ENCODE measurements at places on chromosomes 16 and 17.

DNA sequence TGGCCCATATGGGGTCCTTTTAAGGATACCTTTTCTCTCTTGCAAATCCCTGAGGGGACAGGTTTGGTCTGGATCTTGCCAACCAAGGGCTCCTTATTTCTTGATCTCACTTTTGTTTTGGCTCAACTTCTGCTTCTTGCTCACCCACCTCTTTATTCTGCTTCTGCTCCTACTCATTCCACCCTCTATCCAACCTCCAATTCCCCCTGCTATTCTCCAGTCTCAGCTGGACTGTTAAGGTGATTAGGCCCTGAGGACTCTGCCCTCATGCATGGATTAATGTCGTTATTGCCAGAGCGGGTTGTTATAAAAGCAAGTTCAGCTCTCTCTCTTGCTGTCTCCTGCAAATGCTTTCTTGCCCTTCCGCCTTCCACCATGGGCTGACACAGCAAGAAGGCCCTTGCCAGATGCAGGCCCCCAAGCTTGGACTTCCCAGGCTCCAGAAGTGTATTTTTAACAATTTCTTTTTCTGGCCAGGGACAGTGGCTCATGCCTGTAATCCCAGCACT, 29.8 kb downstream of the LAT start:
- DNase-seq = no peak

DNA sequence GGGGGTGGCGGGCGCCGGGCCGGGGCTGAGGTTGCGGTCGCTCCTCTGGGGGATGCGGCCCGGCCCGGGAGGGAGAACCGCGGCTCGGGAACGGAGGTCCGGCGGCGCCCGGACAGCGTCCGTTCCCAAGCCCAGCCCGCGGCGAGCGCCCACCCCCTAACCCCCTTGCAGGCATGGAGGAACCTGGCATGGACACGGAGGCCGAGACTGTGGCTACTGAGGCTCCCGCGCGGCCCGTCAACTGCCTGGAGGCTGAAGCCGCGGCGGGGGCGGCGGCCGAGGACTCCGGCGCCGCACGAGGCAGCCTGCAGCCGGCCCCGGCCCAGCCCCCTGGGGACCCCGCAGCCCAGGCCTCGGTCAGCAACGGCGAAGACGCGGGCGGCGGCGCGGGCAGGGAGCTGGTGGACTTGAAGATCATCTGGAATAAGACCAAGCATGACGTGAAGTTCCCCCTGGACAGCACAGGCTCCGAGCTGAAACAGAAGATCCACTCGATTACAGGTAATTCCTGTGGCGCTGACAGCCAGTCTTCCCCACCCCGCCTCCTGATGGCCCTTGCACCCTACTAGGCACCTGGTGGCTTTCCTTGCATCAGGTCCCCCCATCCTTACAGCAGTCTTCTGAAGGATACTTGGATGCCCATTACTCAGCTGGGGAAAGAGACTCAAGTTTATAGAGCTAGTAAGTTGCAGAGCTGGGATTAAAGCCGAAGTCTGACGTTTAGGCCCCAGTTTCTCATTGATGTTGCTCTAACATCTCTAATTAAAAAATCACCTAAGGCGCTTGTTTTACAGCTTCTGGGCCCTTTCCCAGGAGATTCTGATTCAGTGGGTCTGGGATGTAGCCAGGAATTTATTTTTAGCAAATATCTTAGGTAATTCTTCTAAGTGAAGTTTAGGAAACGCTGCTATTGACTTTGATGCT, 514 bp downstream of the UBFD1 start:
- peak; percentile 7 for DNase-seq

- DNase-seq = no peak
Observed at GRCh38 chr17:80198144-80198661, 21.9 kb downstream of the SGSH start.

GRCh38 chr17:73379826-73380225, 68.0 kb upstream of the CDC42EP4 start:
- no peak for DNase-seq

- DNase-seq = peak; percentile 11
Observed at GRCh38 chr17:40373324-40373723, 8.8 kb upstream of the GJD3 start.

DNA sequence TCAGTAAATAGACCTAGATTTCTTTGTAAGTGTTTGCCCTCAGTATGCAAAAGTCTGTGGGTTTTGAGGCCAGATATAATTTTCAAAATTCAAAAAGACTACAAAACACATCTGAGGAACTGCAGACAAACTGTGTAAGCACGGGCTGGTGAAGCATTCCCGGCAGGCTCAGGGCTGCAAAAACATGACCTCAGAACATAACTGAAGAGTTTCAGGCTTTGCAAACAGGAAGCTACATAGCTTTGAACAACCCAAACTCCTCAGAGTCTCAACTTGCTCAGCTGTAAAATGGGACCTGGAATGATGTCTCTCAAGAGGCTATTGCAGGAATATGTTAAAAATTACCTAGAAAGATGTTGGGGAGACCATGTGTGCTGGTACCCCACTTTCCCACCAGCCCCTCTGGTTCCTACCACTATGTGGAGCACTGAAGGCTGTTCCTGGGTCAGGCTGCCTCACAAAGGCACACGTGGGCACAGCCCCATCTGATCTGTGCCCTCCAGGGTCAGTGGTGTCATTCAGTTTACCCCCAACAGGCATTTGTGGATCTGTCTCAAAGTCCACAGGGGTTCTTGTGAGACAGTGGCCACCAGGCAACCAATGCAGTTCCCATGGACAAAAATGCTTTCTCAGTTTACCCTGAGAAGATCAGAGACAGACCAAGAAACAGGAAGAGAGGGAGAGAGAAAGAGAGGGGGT, 72.9 kb downstream of the CREBBP start:
- DNase-seq = peak; percentile 74

- DNase-seq = peak; percentile 14
Observed at GRCh38 chr16:85612191-85612800, 826 bp upstream of the GSE1 start.

- DNase-seq = no peak
Observed at GRCh38 chr16:16189842-16190241, 33.5 kb downstream of the ABCC6 start.

DNA sequence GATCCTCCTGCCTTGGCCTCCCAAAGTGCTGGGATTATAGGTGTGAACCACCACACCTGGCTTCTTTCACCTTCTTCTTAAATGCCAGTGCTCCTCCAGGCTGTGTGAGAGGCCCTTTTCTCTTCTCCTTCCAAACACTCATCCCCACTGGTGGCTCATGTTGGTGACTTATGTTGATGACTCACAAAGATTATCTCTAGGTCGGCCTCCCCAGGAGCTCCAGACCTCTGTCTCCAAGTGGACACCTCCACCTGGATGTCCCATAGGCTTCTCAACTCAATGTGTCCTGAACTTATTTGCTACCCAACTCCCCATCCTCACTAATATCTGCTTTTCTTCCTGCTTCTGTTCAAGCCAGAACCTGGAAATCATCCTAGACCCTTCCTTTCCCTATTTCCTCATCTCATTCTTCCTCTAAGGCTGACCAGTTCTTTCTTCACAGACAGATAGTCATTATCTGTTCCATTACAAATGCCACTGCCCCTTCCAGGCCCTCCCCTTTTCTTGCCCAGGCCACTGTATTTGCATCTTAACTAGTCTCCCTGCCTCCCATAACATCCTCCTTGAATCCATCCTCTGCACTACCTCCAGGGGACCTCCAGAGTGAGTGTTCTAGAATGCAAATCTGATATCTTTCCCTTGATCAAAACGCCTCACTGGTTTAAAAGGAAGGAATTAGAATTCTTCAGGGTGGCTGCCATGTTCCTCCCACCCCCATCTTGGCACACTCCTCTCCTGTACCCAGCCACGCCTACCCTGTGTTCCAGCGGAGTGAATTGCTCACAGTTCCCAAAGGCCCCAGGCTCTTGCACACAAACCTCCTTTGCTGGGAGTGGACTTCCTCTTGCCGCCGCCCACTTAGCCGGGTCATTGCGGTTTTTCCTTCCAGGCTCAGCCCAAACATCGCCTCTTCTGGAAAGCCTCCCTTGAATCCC, 34.8 kb upstream of the FBXO47 start:
- DNase-seq = no peak

- DNase-seq = no peak
Observed at GRCh38 chr17:46057366-46057765, 58.3 kb downstream of the STH start.

- DNase-seq = no peak
Observed at GRCh38 chr17:8151641-8152111, 528 bp downstream of the PER1 start.

- no peak for DNase-seq
Observed at GRCh38 chr17:78406920-78407319, 28.5 kb downstream of the PGS1 start.

DNA sequence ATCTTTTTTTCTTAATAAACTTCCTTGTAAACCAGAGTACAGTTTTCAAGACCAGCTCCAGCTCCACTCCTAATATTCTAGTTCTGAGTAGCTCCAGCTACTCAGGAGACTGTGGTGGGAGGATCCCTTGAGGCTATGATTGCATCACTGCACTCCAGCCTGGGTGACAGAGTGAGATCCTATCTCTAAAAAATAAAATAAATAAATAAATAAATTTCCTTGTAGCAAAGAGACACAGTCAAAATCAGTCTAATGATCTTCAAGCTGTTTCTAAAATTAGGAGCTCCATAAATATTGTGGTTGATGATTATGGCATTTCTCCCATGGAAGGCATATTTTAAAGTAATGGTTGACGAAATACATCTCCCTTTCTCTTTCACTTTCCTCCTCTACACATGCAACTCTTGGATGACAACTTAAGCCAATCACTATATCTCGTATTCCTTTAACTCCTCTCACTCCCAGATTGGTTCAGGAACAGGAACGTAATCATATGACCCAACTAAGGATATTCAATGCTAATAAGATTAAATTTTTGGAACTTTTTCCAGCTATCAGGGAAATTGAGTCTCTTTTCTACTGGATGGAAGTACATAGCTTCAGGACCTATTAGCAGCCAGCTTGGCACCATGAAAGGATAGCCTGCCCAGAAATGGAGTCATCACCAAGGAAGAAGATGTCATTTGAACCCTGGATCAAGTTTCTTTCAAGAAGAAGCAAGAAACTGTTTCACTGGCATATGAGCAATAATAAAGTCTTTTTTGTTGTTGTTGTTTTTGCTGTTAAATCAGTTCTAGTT, 42.1 kb upstream of the TAOK1 start:
- no peak for DNase-seq

- DNase-seq = peak; percentile 37
Observed at GRCh38 chr17:77281122-77281903, 140.5 kb downstream of the SEC14L1 start.

DNA sequence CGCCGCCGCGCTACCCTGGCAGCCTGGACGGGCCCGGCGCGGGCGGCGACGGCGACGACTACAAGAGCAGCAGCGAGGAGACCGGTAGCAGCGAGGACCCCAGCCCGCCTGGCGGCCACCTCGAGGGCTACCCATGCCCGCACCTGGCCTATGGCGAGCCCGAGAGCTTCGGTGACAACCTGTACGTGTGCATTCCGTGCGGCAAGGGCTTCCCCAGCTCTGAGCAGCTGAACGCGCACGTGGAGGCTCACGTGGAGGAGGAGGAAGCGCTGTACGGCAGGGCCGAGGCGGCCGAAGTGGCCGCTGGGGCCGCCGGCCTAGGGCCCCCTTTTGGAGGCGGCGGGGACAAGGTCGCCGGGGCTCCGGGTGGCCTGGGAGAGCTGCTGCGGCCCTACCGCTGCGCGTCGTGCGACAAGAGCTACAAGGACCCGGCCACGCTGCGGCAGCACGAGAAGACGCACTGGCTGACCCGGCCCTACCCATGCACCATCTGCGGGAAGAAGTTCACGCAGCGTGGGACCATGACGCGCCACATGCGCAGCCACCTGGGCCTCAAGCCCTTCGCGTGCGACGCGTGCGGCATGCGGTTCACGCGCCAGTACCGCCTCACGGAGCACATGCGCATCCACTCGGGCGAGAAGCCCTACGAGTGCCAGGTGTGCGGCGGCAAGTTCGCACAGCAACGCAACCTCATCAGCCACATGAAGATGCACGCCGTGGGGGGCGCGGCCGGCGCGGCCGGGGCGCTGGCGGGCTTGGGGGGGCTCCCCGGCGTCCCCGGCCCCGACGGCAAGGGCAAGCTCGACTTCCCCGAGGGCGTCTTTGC, 3.1 kb downstream of the HIC1 start:
- DNase-seq = no peak

- no peak for DNase-seq
Observed at GRCh38 chr17:46100590-46100989, 92.6 kb downstream of the KANSL1 start.

DNA sequence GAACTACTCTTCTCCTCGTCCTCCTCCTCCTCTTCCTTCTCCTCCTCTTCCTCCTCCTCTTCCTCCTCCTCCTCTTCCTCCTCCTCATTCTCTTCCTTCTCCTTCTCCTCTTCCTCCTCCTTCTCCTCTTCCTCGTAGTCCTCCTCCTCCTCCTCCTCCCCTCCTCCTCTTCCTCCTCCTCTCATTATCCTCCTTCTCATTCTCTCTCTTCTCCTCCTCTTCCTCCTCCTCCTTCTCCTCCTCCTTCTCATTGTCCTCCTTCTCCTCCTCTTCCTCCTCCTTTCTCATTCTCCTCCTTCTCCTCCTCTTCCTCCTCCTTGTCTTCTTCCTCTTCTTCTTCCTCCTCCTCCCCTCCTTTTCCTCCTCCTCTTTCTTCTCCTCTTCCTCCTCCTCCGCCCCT, 4.1 kb upstream of the PITPNM3 start:
- DNase-seq = no peak

GRCh38 chr17:17569691-17570090, 21.8 kb downstream of the PEMT start:
- no peak for DNase-seq

DNA sequence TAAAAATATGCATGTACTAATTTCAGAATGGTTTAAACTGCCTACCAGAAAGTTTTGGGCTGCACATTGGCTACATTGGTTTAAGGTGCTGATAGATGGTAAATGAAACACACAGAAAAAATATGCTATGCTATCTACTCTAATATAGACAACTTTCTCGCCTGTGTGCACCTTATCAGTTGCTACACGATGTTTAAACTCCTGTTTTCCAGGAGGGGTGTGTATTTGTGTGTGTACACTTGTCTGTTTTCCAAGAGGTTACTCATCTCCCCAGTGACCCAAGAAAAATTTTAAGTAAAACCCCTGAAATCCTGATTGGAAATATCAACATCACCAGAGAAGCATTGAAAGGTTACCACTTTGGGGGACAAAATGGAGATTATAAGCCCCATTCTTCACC, 21.6 kb upstream of the PSMC5 start:
- no peak for DNase-seq

GRCh38 chr17:29107933-29108822, 65.2 kb downstream of the PIPOX start:
- DNase-seq = no peak

- no peak for DNase-seq
Observed at GRCh38 chr16:52051414-52052172, 495.4 kb downstream of the TOX3 start.

GRCh38 chr16:84237994-84238750, 1.6 kb downstream of the KCNG4 start:
- DNase-seq = no peak

- peak; percentile 50 for DNase-seq
Observed at GRCh38 chr17:66661411-66662256, 173.3 kb upstream of the CACNG5 start.
